ENCODE measurements at places on chromosomes 3 and 15.
A peak's percentile ranks its signal among the peaks of the same experiment; 100 is the strongest.

DNA sequence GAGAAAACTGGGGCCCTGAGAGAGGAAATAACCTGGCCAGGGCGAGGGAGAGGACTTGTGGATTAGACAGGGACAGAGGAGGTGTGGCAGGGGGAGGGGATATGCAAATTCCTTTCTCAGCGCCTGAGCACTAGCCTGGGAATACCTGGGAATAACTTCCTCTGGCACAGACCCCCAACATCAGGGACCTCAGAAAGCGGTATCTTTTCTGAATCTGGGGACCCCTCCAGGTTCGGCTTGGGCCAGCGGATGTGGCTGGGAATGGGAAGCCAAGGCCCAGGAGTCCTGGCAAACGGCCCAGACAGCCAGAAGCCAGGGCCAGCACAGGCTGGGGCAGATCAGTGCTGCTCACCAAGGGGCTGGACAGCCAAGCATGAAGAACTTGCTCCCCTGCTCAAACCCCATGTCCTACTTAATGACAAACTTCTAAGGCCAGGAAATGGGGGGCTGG, 9.2 kb upstream of the ACSBG1 start:
- peak; percentile 68 for DNase-seq

- DNase-seq: peak; percentile 72
These were observed at the start of gene VGLL3 for GRCh38 chr3:86990734-86991481. Gene VGLL3 (minus strand): TSS chr3:86991149. CDS start chr3:86990743, 406 bp downstream.

DNA sequence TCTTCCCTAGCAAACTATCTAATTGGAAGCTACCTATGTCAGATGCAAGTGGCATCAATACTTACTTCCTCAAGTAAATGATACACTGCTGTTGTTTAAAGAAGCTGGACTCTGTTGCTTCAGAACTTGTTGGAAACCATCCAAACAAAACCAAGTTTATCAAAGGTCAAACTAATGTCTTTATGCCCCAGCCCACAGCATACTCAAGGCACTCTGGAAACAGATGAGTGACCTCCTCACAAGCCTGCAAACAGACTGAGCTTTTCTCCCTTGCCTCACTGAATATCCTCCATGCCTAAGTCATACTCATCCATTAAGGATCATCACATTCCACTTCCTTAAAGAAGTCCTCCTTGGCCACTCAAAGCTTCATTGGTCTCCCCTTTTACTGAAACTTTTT, 107.4 kb upstream of the ACP3 start:
- no peak for DNase-seq

DNA sequence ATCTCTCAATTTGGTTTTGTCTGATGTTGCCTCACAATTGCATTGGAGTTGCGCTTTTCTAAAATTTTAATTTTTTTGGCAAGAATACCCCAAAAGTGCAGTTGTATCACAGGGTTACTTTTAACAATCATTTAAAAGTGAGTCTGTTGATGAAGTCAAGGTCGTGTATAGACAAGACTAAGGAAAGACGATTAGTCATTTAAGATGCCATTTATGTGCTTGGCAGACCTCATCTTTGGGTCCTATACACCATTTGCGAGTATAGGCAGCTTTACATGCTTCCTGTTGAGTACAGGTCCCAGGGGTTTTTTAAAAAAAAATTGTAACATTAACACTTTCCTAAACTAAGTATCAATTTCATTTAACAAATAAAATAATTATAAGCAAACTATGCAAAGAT, 12.5 kb downstream of the ARNT2 start:
- DNase-seq: no peak

GRCh38 chr3:124053871-124054270, 61.9 kb upstream of the ROPN1 start:
- no peak for DNase-seq

- no peak for DNase-seq
These were observed 127.4 kb downstream of the UBE2E2 start for GRCh38 chr3:23330568-23330967.

DNA sequence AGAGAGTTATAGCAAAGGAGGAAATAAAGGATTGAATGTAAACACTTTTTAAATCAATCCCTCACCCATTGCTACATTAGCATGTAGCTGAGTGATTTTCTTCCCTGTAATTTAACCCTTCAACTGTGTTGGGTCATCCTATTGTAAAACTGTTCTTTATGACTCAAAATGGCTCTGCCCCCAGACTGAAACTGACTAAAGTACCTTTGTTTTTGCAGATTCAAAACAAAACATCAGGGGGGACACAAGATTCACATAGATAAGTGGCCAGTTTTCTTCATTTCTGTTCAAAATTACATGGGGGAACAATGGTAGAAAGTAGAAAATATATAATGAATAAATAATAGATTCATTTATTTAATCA, 268.4 kb downstream of the IGSF11 start:
- DNase-seq: no peak

DNA sequence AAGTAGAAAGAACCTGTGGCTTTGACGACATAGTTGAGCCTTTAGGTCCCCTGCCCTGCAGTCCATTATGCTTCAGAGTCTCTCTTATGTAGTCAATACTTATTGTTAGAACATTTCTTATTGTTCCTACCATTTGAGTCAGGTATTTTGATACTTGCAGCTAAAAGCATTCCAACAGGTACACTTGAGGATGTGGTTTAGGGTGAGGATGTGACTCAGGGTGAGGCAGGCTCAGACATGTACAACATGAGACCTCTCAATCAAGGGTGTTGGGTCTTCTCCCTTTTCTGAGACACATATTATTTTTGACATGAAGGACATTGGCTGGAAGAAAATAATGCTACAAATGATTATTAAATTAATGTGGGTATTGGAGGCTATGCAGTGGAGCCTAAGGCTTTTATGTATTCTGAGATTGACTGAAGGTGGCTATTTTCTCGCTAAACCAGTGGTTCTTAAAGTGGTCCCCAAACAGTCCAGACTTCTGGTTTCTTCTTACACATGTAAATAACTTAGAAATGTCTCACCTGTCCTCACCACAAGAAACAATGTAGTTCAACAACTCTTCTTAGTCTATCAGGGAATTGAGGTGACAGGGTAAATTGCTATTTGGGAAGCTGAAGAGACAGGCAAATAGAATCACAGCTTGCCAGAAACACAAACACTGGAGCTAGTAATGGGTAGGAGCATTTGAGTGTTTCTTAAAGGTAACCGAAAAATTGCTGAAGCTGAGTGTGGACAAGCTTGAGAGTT, 135.5 kb upstream of the ZPLD1 start:
- no peak for DNase-seq

GRCh38 chr3:115804713-115805119, 181.4 kb downstream of the GAP43 start:
- no peak for DNase-seq

GRCh38 chr15:62847900-62848489, 194.6 kb upstream of the TPM1 start:
- peak; percentile 74 for DNase-seq

- no peak for DNase-seq
These were observed 36.6 kb downstream of the UACA start for GRCh38 chr15:70726753-70727152.

DNA sequence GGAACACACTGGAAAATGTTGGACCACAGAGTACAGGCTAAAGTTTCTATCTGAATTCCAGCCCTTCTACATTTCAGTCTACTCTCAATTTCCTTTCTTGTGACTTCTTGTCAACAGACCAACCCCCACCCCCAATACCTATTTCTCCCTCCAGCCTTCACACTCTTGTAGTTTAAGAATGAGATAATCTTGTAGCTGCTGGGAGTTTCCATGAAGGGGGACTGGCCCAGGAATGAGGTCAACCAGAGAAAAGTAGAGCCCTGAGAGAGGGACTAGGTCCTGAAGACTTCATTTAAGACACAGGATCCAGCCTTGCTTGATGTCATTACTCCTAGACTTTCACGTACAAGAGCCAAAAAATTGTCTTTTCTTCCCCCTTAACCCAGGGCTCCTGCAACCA, 29.5 kb upstream of the FAM107A start:
- DNase-seq: no peak
